ENCODE measurements at places on chromosomes 3 and 15.

DNA sequence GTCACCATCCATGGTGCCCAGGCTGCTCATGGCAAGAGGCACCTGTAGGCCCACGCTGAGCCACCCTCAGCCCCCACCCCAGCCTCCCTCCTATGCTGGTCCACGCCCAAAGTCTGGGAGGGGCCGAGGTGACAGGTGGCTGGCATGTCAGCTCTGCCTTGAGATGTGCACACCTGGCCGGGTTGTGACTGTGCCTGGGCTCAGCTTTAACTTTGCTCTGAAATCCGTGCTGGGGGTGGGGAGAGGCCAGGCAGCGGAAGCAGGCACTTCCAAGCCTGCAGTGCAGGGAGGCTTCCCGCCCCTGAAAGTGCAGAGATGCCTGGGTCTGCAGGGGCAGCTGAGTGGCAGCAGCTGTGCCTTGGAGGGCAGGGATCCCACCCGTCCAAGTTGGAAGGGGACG lies 1124.8 kb downstream of the SI start:
- no peaks in the 10 kb centered on the region for H3K36me3 ChIP-seq
- H3K4me3 ChIP-seq = no peak overlapping the region
- H3K4me1 ChIP-seq = no peaks in the 10 kb centered on the region
- no peaks in the 10 kb centered on the region for H3K27me3 ChIP-seq
- no peak for DNase-seq

GRCh38 chr15:41992803-41993190 lies 20.4 kb upstream of the EHD4 start:
- no peaks in the 10 kb centered on the region for H3K4me1 ChIP-seq
- H3K27ac ChIP-seq = no peak overlapping the region
- DNase-seq = peak; percentile 27

GRCh38 chr3:127486321-127486944 lies 104.1 kb downstream of the TPRA1 start:
- H3K27me3 ChIP-seq = peaks cover 2% of the 10 kb centered on the region
- no peak for DNase-seq
- H3K4me3 ChIP-seq = no peak overlapping the region
- H3K4me1 ChIP-seq = no peaks in the 10 kb centered on the region

DNA sequence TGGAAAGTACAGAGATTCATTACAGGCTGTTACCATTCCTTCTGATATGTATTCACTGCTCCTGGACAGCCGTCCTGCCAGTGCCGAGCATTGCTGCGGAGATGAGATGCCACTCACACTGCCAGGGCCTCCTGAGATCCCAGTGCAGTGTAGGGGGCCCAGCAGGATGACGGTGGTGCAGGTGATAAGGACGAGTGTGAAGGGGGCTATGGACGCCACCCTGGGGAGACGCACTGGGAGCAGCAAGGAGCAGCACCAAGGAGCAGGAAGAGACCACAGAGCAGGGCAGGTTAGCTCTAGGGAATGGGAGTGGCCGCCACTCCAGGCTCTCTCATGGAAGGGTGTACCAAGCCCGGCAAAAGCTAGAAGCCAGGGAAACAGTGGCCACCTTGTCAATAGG lies 4.0 kb upstream of the KLF15 start:
- H3K4me1 ChIP-seq = peaks cover 11% of the 10 kb centered on the region
- DNase-seq = no peak
- H3K4me3 ChIP-seq = no peak overlapping the region
- peaks cover 41% of the 10 kb centered on the region for H3K27me3 ChIP-seq
- H3K36me3 ChIP-seq = no peaks in the 10 kb centered on the region

DNA sequence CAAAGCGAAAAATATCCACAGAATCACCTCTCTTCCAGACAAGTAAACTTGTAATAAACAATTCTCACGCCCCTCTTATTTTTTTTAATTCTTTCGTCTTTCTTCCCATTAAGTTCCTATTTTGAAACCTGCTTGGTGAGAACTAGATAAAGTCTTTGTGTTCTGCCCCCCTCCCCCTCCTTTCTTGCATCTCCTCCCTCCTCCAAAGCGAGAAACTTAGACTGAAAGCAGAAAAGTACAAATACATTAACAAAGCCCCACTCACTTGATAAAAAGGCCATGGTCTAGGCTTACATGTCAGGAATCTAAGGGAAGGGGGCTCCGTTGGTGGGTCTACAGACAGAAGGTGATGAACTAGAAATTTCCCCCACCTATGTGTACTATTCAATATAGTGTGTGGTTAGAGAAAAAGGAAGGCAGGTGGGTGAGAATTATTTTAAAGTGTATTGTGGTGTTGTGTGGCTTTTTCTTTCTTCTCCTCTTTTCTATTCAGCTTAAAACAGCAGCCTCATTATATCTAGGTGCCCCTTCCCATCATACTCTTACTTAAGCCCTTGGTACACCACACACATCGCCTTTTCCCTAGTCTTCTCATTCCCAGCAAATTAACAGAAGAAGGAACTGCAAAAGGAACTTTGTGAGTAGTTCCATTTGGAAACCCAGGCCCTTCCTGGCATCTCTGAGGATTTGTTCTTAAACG lies 215.3 kb downstream of the MEIS2 start:
- peaks cover 21% of the 10 kb centered on the region for H3K4me1 ChIP-seq
- peaks cover 86% of the 10 kb centered on the region for H3K27me3 ChIP-seq
- no peak overlapping the region for H3K4me3 ChIP-seq
- no peak overlapping the region for H3K27ac ChIP-seq
- H3K36me3 ChIP-seq = no peaks in the 10 kb centered on the region

All from osteoblast (primary cell).